ENCODE measurements at places on chromosomes 6 and 20. TPM values are rescaled to one million over a fixed set of nuclear protein-coding genes. Genes with fewer than 3 reads are reported as not detected.

Gene PLN
- total RNA-seq, result not detected

Gene GGTLC1
- not detected for total RNA-seq

Gene POPDC3
- total RNA-seq, result not detected

- DNase-seq, result no peak
These were observed 16.6 kb downstream of the DCDC2 start for GRCh38 chr6:24340998-24341938.

DNA sequence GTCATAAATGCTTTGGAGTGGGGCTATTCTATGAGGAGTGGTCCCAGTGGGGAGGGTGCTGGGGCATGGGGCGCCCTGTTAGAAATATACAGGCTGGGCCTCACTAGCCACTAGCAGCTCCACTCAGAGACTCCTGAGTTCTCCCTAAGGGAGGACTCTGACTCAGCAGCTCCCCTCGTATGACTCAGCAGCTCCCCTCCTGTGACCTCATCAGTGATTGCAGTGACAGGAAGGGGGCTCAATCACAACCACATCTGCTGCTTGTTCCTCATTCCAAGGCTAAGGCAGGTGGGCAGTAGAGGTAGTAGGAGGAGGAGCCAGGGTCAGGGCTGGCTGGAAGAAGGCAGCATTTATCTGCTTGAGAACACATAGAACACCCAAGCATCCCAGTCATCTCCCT is 73.7 kb downstream of the PRND start:
- DNase-seq, result no peak

- no peak for DNase-seq
These were observed 23.9 kb upstream of the TINAG start for GRCh38 chr6:54284161-54284860.

DNA sequence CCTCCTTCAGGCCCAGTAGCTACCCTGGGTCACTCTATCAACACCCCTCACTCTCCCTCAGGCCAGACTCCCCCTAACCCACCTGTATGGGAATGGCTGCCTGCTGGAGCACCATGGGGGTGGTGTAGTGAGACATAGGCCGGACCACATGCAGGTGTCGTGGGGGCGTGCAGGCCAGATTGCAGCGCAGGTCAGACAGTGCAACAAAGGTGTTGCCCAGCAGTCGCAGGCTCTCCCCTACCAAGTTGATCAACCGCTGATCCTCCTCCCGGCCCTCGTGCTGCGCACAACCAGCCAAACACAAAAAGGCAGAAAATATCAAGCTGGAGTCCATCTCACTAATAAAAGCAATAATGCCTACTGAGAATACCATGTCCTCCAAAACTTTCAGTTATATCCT is 7.1 kb downstream of the BAG6 start:
- DNase-seq, result no peak
